ENCODE measurements at places on chromosomes 7 and 10. TPM values are rescaled to one million over a fixed set of nuclear protein-coding genes. Genes with fewer than 3 reads are reported as not detected.

NPVF gene
- not detected for total RNA-seq

LIPK gene
- not detected for total RNA-seq

DNA sequence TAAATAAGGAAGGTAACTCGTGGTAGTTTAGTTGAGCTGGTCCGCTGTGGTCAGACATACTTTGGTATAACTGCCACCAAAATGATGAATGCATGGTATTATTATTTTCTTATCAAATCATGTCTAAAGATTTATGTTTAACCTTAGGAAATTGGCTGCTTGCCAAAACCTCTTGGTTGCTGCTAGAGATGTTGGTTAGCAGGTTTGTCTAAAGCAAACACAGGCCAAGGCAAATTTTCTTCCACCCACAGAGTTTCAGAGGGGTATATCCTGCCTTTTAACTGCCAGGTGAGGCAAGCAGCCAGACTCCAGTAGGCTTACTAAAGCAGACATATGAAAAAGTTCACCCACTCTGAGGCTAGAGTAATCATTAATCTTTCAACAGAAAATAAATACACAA is 101.4 kb downstream of the SEMA3E start:
- DNase-seq = no peak

FGFBP3 gene
- 2.2 TPM for total RNA-seq

GRCh38 chr10:69421611-69422308 is 5.0 kb upstream of the TACR2 start:
- no peak for DNase-seq

- DNase-seq = no peak
Measured at GRCh38 chr10:109588259-109588658, 335.1 kb downstream of the XPNPEP1 start.

DNA sequence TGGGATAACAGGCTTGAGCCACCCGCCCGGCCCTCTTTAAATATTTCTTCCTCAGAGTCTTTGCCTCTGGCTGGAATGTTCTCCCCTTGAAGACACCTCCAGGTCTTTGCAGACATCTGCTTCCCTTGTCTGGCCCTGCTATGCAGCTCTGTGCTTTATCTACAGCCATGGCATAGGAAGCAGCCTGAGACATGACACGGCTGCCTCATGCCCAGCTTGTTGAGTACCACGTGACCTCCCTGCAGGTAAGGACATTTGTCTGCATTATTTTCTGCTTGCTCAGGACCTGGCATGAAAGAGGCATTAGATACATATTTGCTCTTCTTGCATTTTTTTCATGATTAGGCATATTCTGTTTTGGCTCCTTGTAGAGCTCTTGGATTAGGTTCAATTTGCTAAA is 113.8 kb upstream of the KLF6 start:
- no peak for DNase-seq

DNA sequence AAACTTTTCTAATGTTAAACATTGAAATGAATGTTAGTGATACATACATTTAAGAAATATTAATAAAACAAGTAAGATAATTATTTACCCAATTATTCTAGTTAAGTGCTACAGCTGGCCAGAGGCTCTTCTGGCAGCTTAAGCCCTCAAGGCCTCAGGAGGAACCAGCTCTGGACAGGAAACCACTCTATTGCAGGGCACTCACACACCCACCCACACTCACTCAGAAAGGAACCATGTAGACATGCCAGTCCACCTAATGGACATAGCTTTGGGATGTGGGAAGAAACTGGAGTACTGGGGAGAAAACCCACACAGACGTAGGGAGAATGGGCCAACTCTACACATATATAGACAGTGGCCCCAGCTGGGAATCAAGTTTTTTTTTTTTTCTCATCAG is 28.2 kb downstream of the UMAD1 start:
- no peak for DNase-seq

- DNase-seq = no peak
Measured at GRCh38 chr7:51452694-51453093, 136.1 kb upstream of the COBL start.

DNA sequence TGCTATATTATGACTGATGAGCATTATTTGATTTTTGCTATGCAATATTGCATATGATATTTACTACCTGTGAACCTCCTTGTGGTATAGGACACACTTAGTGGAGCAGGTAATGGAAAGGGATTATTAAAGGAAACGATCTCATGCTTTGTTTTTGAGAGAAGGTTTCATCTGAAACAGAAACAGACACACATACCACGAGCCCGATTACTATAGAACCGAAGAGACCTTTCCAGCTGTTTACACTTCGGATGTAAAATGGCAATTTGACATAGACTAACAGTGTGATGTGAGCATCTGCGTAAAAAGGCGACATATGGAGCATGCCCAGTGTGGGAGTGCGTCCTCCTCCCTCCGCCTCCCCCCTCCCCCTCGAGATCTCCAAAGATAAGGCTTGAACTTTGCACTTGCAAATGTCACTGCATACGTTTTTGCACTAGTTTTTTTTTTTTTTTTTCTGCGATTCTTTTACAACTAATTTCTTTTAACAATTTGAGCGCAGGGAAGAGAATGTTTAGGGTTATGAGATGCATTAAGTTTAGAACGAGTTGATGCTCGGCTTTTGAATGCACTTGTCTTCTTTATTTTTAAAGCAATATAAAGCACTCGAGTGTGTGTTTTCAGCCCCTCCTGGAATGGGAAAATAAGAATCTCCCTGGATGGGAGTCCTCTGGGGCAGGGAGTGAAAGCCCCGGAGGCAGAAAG is 251.0 kb downstream of the NSUN6 start:
- DNase-seq = peak; percentile 26

IFIT3 gene
- 21.8 TPM for total RNA-seq

CYP26C1 gene
- total RNA-seq = not detected

- peak; percentile 57 for DNase-seq
Measured at GRCh38 chr7:140062118-140062527, 628 bp downstream of the PARP12 start.

Measured in activated CD8-positive, alpha-beta T cell treated with anti-CD3 and anti-CD28 coated beads for 36 hours (primary cell).